ENCODE measurements at places on chromosomes 3 and 15.

- no peak for DNase-seq
These were observed 17.4 kb downstream of the MFSD1 start for GRCh38 chr3:158819282-158819681.

DNA sequence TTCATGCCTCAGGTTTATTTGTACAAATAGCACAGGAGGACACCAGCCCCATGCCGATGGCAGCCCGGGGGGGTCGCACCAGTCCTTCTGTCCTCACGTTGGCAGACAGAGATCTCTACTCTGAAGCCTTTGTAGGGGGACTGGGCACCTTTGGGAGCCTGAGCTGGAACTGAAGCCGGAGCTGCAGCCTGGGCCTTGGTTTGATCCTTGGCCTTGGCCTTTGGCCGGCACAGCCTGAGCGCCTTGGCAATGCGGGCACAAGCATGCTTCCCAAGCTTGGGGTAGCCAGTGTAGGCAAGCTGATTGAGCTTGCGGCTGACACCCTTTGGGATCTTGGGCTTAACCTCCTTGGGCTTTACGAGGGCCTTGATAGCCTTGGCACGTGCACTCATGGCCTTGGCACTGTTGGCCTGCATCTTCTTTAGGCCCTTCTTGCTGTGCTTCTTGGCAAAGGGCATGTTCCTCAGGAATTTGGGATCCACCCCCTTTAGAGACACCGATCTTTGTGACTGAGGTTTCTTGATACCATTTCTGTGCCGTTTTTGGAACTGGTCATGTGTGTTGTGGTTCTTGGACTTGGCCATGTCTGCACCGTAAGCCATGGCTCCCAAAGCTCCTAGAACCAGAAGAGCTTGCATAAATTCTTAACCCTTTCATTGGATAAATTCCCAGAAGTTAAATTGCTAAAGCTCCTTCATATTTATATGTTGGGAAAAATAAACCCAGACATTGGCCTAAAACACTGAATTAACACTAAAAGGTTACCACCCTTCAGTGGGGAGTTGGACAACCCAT is 33.4 kb upstream of the UACA start:
- DNase-seq = no peak

DNA sequence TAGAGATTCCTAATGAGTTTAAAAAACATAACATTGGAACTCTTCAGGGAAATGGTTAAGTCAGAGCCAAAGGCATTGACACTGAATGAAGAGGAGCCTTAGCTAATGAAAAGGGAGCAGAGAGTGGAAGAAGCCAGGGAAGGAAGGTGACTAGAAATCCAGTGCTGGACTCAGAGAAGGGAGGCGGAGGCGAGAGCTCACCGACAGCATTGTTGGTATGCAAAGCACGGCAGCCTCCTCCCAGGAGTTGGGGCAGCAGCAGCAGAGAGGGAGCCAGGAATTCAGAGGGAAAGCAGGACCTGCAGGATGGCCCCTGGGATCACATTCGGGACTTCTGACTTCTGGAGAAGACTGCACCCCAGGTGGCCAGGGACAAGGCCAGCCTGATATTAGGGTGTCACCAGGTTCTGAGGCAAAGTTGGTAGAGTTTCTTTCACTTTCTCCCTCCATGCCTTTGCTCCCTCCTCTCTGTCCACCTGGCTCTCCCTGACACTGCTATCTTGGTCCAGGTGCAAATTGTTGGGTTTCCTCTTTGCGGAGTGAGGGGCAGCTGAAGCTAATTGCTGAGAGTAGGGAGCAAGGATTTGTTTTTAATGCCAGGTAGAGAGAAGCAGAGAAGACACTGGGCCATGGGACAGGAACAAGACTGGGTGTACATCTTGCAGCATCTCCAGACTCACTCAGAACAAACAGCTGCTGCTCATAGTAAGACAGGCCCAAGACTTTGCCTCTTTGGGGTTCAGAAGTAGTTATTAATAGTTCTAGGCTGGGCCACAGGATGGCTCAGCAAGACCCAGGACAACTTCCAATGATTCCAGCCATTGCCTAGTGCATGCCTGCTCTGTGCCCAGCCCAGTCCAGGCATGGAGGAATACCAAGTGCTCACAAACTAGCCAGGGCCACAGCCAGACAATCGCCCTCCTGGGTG is 157.9 kb downstream of the TLE3 start:
- no peak for DNase-seq

GRCh38 chr15:72835294-72835890 is 51.8 kb upstream of the ADPGK start:
- no peak for DNase-seq

GRCh38 chr3:4772858-4773257 is 206.4 kb upstream of the BHLHE40 start:
- no peak for DNase-seq

- no peak for DNase-seq
These were observed 34.9 kb downstream of the MORF4L1 start for GRCh38 chr15:78907577-78907976.

- no peak for DNase-seq
These were observed 6.2 kb upstream of the EPHA3 start for GRCh38 chr3:89101251-89101650.

DNA sequence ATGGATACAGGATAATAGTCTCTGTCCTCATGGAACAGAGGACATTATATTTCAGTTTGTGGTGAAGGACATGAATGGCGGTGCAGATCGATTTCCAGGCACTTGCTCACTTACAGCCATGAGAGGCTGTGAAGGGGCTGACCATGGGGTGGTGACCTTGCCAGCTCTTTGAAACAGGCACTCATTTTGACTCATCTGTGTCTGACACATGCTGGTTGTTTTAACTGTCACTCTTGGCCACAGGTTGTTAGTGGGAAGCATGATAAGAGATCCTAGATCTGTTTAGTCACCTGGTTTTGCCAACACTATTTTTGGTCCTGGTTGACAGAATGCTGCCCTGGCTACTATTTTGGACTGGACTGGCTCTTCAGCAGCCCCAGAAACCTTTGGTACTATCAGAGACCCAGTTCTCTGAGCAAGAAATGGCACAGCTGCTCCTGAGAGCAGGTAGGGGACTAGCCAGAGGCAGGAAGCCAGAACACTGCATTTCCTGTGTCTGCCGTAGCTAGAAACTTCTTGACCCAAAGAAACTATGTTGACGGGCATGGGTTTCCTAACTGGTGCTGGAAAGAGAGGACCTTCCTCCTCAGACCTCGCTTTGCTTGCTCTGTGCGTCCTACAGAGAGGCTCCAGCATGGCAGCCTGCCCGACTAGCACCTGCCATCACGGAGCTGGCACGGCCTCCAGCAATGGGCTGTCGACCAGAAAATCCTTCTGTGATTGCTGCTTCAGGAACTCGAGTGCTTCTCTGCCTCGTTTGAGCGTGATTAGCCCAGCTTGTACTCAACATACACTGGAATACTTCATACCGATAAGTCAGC is 6.3 kb downstream of the PXYLP1 start:
- DNase-seq = no peak

DNA sequence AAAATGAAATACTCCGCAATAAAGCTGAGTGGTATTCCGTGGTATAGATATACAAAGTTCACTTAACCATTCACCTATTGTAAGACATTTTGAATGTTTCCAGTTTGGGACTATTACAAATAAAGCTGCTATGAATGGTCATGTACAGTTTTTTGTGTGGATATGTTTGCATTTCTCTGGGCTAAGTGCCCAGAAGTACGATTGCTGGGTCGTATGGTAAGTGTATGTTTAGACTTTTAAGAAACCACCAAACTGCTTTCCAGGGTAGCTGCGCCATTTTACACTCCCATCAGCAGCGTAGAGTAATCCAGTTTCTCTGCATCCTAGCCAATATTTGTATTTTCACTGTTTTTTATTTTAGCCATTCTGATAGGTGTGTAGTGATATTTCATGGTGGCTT is 208.4 kb upstream of the TLE3 start:
- DNase-seq = no peak

All from activated naive CD4-positive, alpha-beta T cell treated with anti-CD3 and anti-CD28 coated beads, Interleukin-2, amount 50 U/mL, for 16 hours (primary cell).